Ureter (tissue), 1 donor: ENCODE measurements at places on chromosomes 16 and 17. TPM values are rescaled to one million over a fixed set of nuclear protein-coding genes. Genes with fewer than 3 reads are reported as not detected.

DNA sequence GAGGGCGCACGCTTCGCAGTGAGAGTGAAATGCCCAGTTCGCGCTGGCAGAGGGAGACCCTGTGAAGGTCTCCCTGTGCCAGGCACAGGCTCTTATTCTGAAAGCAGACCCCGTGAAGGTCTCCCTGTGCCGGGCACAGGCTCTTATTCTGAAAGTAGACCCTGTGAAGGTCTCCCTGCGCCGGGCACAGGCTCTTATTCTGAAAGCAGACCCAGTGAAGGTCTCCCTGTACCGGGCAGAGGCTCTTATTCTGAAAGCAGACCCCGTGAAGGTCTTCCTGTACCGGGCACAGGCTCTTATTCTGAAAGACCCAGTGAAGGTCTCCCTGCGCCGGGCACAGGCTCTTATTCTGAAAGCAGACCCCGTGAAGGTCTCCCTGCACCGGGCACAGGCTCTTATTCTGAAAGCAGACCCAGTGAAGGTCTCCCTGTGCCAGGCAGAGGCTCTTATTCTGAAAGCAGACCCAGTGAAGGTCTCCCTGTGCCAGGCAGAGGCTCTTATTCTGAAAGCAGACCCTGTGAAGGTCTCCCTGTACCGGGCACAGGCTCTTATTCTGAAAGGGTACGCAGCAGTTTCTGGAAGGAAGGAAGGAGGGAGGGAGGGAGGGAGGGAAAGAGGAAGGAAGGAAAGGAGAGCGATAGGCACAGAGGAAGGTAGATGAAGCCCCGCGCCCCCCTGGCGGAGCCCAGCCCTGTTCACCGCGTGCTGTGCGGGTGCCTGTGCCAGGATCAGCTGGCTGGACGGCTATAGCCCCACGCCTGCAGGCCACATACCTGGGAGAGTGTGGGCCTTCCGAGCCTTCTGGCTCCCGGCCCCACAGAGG, 55.3 kb downstream of the WDR45B start:
- peak; percentile 78 for DNase-seq

- DNase-seq: no peak
Observed at GRCh38 chr16:17330044-17330443, 140.7 kb downstream of the XYLT1 start.

DNA sequence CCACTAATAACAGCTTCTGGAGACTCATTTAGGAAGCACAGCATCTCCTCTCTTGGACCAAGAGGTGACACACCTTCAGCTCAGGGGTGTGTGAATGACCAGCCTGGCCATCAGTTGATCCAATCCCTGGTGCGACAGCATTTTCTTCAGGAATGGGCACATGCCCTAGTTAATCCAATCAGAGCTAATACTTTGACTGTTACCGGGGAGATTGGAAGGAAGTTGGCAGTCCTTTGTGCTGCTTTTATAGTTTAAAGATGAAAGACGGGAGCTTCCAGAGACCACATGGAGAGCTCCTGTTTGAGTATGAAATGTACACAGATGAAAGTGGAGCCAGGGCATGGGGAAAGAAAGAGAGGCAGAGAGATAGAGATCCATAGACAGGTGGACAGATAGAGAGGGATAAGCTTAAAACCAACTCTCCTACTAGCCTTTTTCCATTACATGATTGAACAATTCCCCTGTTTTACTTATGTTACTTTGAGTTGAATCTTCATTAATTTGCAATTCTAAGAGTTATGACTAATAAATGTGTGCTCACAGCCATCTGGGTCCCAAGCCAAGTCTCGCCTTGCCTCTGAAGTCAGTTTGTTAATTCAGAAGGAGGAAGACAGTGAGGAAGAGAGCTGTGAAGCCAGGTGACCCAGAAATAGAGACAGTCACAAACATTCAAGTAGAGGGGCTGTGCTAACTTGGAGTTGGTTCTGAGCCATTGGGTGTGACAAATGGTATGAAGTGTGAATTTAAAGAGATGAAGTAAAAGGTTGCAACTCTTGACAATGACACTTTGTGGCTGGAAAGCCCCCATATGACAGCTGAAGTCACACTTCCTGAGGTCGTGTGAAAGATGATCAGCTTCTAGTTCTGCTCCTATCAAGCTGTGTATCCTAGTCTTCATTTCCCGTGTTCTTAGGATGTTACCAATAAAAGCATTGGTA, 120.0 kb upstream of the GOT2 start:
- no peak for DNase-seq

- DNase-seq: no peak
Observed at GRCh38 chr16:86930001-86930400, 351.7 kb downstream of the FOXL1 start.

GRCh38 chr16:49755313-49755620, 100.6 kb downstream of the ZNF423 start:
- no peak for DNase-seq

- DNase-seq: peak; percentile 78
Observed at GRCh38 chr16:23279721-23280153, 22.4 kb upstream of the SCNN1B start.

CD79B gene
- total RNA-seq: 12.5 TPM

DNA sequence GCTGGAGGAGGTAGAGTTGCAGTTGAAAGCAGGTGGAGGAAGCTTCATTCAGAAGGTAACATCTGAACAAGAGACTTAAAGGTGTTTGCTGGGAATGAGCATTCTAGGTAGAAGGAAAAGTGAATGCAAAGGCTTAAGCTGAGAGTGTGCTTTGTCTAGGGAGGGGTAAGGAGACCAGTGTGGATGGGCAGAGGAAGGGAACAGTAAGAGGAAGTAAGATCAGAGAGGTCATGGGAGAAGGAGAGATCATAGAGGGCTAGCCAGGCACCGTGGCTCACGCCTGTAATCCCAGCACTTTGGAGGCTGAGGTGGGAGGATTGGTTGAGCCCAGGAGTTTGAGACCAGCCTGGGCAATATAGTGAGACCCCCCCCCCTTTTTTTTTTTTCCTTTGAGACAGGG, 3.3 kb downstream of the STX4 start:
- no peak for DNase-seq

MPG gene
- 38.2 TPM for total RNA-seq

- DNase-seq: no peak
Observed at GRCh38 chr16:85156440-85156839, 44.2 kb upstream of the CIBAR2 start.

DNA sequence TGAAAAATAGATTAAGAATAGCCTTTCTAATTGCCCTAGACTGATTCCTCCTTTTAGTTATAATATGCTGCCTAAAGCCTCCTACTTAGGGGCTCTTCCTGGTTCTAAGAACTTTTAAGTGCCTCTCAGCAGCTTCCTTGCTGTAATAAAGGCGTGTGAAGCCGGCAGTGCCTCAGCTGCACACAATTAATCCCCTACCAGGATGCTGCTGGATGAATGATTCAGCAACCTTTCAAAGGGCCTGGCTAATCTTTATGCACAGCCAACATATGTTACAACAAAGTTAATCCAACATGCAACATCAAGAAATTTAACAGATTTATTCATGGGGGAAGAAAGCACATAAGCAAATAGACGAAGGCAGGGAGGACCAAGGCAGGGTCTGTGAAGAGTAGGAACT, 145.2 kb downstream of the PMP22 start:
- DNase-seq: no peak

CDH3 gene
- total RNA-seq: 17.4 TPM

DNA sequence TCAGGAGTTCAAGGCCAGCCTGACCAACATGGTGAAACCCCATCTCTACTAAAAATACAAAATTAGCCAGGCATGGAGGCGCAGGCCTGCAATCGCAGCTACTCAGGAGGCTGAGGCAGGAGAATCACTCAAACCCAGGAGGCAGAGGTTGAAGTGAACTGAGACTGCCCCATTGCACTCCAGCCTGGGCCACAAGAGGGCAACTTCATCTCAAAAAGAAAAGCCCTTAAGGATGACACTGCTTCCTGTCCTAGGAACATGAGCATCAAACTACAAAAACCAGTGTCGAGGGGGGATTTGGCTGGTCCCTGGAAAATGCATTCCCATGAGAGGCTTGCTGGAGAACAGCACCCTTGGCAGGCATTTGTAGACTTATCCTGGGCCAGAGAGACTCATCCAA, 449.5 kb upstream of the PSMD7 start:
- DNase-seq: no peak

- DNase-seq: no peak
Observed at GRCh38 chr17:8739097-8739496, 5.5 kb downstream of the CCDC42 start.

DNA sequence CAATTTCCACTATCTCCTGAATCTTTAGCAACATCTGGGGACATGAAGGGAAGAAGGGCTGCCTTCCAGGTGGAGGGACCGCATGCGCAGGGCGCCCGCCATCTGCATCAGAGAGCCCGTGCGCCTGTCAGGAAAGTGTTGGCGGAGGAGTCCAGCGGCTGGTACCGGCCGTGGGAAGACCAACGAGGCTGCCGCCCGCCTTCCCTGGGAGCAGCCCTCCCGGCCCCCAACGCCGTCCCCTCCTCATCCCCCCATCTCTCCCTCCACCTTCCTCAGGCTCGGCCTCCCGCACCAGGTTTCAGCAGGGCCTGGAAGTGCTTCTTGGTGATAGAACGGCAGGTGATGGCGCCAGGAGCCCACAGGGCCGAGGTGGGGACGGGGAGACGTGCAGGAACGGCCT, 8.8 kb downstream of the CLCN7 start:
- DNase-seq: no peak

TMC8 gene
- 18.2 TPM for total RNA-seq

DNA sequence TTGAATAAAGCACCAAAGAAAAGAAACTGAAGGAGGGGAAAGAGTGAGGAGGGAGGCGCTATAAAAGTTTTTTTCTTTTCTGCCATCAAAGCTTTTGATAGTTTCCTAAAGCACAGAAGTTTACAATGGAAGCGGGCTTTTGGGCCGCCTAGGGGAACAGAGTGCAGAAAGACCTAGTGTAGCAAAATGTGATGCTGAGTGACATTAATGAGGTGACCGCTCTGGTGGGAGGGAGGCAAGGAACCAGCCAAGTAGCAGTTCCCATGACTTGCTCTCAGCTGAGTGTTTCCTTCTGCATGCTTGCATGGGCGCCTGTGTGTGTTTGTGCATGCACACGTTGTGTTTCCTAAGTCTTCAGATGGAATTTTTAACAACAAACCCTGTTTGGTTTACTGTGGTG, 15.5 kb downstream of the MSI2 start:
- DNase-seq: no peak

- DNase-seq: no peak
Observed at GRCh38 chr17:41695134-41695661, 6.5 kb downstream of the EIF1 start.

CCL23 gene
- 6.3 TPM for total RNA-seq

- DNase-seq: peak; percentile 74
Observed at GRCh38 chr17:31842195-31843069, 16.6 kb downstream of the COPRS start.

DNA sequence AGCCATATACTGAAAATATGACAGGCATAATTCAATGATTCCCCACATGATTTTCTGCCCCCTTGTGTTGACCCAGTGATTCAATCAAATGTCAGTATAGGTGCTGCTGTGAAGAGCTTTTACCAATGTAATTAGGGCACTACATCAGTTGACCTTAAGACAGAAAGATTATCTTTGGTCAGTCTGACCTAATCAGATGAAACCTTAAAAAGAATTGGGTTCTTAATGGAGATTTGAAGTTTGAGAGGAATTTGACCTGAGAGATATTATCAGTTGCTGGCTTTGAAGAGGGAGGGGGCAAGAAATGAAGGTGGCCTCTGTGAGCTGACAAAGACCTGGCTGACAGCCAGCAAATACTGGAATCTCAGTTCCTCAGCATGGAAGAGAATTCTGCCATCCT, 358.7 kb upstream of the CA10 start:
- DNase-seq: no peak

- no peak for DNase-seq
Observed at GRCh38 chr16:88705076-88705684, 1.0 kb downstream of the RNF166 start.

PTX4 gene
- 0.34 TPM for total RNA-seq

DNA sequence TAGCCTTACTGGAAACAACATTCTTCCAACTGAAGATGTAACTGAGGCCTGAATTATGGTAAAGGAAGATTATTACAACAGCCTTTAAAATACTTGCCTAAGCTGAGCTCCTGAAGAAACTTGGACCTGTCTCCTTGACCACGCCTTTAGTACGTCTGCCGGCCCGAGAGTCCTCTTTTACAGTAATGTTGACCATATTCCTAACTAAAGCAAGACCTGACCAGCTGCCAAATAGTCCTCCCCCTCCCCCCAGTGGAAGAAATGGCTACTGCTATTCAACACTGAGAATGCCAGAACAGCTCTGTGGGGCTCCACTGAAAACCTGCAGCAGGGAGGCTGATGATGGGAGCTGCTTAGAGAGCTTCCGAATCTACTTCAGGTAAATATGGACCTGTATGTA, 12.6 kb upstream of the FOXJ1 start:
- no peak for DNase-seq

GRCh38 chr16:47213761-47214440, 70.2 kb upstream of the NETO2 start:
- DNase-seq: no peak

- DNase-seq: no peak
Observed at GRCh38 chr16:11182411-11182810, 73.6 kb downstream of the SOCS1 start.

RAB34 gene
- 82.9 TPM for total RNA-seq

DNA sequence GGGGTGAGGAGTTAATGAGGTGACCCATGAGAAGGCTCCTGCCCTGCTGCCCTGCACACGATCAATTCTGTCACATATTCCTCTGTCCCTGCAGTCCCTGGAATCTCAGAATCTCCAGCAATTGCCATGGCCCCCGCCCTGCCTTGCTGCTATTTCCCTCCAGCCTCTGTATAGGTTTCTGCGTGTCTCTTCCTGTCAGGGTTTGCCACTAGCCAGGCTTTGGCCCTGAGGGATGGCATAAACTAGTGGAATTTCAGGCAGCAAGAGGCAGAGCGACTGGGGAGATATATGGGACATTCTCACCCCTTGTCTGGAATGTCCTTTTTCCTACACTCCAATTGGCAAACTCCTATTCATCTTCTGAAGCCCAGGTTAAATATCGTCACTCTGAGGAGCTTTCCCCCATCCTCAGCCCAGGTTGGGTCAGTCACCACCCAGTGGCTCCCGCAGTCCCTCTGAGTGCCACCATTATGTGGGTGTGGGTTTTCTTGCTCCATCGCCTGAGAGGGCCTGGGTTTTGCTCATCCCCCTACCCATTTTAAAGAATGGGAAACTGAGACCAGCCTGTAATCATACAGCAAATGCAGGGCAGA, 15.5 kb upstream of the NATD1 start:
- DNase-seq: no peak

DNA sequence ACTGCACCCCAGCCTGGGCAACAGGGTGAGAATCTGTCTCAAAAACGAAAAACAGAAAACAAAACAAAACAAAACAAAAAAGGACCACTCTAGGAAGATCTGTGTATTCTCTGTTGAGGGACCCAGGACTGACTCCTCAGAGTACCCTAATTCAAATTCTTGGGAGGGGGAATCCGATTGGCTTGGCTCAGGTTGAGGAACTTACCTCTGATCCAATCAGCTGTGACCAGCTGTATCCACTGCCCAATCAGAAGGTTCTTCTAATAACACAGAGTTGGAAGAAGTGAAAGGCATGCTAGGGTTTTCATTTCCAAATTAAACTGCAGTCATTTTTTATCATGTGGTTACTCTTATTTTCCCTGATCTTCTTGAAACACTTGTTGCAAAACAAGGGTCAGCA, 105.9 kb upstream of the CACNG3 start:
- no peak for DNase-seq

TEKT5 gene
- 8.0 TPM for total RNA-seq

METTL26 gene
- total RNA-seq: 48.3 TPM
